T follicular helper cell (primary cell): ENCODE measurements at places on chromosomes 1 and 21.

DNA sequence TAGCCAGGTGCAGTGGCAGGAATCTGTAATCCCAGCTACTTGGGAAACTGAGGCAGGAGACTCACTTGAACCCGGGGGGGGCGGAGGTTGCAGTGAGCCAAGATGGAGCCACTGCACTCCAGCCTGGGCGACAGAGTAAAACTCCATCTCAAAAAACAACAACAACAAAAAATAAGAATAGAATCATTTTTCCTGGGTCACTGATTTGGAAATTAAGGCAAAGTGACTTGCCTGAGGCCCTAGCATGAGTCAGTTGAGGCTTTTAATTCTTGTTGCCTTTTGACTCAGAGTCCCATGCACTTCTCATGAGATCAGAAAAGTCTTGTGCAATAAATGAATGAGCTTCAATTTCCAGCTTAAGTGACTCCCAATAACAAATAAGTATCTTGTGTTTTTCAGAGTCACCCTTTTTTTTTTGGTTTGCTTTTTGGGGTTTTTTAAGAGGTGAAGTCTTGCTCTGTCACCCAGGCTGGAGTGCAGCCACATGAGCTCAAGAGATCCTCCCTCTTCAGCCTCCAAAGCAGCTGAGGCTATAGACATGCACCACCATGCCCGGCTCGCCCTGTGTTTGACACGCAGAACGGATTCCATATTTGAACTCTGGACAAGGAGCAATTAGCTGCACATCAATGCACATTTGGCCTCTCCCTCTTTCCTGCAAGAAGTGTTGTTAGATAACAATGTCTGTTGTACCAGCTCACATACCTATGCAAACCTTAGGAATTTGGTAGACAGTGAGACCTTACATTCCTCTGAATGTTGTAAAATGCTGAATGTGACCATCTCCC lies 3.4 kb upstream of the PLEKHM2 start:
- DNase-seq, result no peak

DNA sequence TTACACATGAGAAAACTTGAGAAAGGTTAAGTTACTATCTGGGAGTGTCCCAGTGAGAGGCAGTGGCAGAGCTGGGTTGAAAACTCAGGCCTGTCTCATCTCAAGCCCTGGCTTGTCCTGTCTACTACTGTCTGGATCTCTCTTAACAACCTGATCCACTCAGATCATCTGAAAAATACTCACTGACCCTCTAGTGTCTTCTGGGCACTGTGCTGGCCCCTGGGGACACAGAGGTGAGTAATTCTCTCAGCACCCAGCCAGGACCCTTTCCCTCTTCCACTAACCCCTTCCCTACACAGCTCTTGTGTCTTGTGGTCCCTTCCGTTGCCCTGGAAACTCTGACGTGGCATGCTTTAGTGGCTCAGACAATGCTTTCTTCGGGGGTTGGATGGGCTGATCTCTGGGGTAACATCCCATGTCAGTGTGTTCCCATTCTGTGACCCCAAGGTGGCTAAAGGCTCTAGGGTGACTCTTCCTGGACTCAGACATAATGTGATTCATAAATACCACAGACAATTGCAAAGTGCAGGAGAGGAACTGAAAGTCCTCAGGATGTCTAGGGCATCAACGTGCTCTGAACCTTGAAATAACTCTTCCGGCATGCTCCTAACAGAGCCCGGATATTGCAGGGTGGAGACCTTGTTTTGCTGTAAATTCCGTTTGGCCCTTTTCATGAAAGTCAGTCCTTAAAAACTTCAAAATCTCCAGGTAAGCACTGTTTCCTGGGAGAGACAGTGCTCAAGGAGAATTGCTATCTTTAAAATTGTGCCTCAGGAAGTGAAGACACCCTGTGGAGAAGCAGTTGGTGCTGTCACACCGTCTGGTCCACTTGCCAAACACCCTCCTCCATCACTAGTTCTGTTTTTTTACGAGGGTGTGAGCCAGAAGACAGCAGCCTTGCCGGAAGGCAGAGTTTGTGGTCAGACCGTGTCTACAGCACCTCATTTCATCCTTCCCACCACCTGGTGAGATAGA lies 4.0 kb downstream of the SHISAL2A start:
- DNase-seq, result peak; percentile 62

DNA sequence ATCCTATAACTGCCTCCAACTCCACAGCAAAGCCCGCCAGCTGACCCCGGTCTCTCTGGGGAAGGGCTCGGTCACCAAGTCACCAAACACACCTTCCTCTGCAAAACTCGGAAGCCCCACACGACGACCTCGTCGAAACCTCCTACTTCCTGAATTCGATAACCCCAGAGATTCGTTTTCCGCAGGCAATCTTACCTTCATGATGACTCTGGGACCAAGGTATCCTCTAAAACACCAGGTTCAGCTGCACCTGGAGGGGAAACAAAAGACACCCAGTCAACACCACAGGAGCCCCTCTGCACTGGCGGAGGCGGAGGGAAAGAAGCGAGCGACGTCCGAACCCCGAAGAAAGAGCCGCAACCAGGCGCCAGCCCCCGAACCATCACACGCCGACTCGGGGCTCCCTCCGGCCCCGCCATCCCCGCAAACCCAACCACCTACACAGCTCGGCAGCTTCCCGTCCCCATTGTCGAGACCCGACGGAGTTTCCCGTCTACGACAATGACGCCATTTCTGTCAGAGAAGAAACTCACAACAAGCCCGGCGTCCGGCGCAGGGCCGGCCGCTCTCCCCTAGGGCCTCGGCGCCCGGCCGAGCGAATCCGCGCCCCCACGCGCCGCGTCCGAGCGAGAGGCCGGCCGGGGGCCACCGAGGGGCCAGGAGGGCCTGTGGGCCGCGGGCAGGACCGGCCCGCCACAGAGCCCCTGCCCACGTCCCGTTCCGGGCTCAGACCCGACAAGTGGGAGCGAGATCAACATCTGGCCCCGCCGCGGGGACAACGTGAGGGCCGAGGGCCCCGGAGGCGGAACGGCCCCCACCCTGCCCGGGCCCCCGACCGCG lies 1.0 kb downstream of the ARID4B start:
- DNase-seq, result peak; percentile 63

DNA sequence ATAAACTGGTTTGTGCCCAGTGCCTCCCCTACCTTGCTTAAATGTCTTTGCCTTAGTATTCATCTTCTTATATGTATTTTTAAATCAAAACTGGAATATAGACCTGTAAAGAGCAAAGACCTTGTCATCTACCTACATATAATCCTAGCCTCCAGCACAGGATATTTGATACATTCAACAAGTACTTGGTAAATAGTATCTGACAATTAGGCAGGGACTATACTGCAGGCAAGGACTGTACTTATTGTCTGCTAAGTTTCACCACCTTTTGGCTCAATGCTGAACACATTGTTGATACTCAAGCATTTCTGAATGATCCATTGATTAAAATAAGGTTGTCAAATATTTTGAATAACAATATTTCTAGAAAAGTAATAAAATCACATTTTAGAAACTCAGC lies 96.4 kb downstream of the PKN2 start:
- DNase-seq, result no peak

- DNase-seq, result no peak
Measured at GRCh38 chr1:40382108-40382460, 8.6 kb downstream of the SMAP2 start.

- no peak for DNase-seq
Measured at GRCh38 chr1:46543761-46544560, 7.5 kb downstream of the KNCN start.

- no peak for DNase-seq
Measured at GRCh38 chr1:207807690-207808321, 56.0 kb downstream of the CD46 start.

DNA sequence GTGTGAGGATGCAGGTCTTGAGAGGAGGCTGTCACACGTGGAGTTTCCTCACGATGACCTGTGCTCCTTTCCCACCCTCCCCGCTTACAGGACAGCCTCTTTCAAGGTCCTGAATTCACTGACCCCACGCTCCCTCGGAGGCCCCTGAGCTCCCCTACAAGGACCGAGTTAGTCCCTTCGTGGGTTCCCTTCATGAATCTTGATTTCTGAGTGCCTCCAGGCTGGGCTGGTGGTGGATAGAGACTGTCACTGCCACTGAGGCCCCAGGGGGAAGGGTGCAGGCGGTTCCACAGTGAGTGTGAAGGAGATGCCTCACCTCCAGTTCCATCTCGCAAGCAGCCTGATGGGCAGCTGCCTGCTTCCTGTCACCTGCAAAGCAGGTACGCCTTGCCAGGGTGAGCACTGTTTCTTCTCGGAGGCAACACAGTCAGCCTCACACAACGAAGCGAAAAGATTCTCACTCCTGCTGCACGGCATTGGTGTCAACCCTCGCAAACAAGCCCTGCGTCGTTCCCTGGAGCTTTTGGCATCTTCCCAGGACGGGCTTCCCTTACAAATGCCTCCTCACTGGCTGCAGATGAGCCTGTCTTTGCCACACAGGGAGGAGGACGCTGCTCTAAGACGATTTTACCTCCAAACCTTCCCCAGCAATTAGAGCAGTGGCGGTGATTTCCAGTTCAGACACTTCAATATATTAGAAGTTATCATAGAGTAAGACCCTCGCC lies 26.7 kb upstream of the PCP4 start:
- DNase-seq, result no peak

- no peak for DNase-seq
Measured at GRCh38 chr1:187091666-187092065, 262.9 kb downstream of the PLA2G4A start.

DNA sequence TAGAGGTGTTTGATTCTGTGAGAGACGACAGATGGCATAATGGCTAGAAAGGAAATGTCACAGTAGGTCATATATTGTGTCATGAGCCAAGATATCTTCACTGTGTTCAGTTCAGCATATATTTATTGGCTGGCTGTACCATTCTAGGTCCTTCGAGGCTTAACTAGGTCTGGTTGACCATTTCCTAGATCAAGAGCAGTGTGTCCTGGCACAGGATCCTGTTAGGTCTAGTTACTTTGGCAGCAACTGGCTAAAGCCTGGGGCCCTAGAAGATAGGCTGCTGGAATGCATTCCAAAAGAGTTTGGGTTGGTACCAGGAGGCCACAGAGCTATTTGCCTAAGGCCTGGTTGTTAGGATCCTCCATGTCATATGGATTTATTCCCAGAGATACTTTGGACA lies 20.9 kb downstream of the ZBTB40 start:
- DNase-seq, result no peak

DNA sequence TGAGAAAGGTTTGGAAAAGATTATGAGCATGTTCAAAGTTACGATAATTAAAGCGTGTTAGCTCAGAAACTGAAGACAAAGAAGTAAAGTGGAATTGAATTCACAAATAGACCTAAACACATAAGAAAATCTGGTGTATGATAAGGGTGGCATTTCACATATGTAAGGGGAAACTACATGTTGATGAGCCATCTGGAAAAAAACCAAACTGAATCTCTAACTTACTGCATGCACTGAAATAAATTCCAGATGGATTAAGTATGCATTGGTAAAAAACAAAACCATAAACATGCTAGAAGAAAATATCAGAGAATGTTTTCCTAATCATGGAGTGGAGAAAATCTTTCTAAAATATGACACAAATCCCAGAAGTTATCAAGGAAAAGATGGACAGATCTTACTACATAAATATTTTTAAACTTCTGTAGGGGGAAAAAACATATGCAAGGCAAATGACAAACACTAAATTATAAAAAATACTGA lies 34.0 kb upstream of the CTPS1 start:
- no peak for DNase-seq

GRCh38 chr1:3691421-3692204 lies 39.3 kb downstream of the TP73 start:
- no peak for DNase-seq

GRCh38 chr1:109592916-109593315 lies 26.5 kb downstream of the GNAT2 start:
- no peak for DNase-seq

GRCh38 chr1:202811296-202812175 lies 782 bp downstream of the PCAT6 start:
- peak; percentile 6 for DNase-seq

DNA sequence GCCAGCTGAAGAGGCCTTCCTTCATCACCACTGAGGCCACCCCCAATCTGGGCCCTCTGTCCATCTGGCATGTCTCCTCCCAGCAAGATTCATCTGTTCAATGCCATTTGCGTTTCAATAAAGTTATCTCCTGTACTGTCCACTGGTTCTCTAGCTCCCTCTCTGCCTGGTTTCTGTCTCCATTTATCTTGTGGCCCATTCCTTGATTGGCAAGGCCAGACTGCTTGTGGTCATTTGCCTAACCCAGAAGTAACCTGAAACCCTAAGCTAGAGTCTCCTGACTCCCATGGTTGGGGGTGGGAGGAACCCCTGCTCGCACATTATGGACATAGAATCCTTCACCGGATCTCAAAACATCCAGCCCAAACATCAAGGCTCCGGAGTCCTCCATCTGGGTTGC lies 2.1 kb upstream of the IPO9 start:
- no peak for DNase-seq

DNA sequence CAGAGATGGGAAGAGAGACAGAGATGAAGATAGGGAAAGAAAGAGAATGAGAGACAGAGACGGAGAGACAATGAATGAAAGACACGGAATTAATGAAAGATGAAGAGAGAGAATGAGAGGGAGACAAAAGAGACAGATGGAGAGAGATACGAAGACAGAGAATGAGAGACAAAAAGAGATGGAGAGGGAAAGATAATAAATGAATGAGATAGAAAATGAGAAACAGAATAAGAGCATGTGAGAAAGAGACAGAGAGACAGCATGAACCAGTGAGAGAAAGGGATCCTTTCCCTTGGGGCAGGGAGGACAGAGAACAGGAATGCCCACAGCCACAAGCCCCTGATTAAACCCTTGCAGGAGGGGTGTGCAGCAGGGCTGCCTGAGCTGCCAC lies 5.3 kb upstream of the WNT9A start:
- DNase-seq, result no peak

DNA sequence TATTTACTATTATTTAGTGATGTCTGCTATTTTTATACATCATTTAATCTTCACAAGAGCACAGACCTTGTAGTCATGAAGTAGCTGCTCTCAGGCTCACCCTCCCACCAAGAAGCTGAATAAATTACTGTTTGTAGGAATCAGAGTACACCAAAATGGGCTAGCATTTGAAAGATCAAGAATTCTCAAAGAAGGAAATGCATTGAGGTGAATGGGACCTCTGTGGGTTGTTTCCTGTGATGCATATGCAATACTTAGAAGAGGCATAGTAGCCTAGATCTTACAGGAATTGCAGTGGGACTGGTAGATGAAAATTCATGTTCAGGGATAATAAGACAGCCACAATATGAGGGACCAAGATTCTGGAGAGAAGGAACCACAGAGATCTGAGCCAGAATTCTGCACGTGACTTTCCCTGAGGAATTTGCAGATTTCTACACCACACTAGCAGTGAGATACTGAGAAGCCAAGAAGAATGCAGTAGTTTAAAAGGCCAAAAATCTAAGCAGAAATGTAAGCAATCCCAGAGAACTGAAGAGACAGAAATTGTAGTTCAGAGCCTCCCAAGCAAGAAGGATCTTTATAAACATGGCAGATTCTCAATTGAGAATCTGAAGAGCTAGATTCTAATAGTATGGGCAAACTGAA lies 307.0 kb downstream of the ST6GALNAC3 start:
- DNase-seq, result no peak

- DNase-seq, result no peak
Measured at GRCh38 chr1:176854121-176854520, 310.4 kb downstream of the ASTN1 start.

- DNase-seq, result no peak
Measured at GRCh38 chr1:188888386-188888785, 1589.3 kb downstream of the BRINP3 start.
